ENCODE measurements at places on chromosomes 4 and X.

- DNase-seq = no peak
Observed at GRCh38 chrX:71543316-71543715, 10.4 kb downstream of the OGT start.

DNA sequence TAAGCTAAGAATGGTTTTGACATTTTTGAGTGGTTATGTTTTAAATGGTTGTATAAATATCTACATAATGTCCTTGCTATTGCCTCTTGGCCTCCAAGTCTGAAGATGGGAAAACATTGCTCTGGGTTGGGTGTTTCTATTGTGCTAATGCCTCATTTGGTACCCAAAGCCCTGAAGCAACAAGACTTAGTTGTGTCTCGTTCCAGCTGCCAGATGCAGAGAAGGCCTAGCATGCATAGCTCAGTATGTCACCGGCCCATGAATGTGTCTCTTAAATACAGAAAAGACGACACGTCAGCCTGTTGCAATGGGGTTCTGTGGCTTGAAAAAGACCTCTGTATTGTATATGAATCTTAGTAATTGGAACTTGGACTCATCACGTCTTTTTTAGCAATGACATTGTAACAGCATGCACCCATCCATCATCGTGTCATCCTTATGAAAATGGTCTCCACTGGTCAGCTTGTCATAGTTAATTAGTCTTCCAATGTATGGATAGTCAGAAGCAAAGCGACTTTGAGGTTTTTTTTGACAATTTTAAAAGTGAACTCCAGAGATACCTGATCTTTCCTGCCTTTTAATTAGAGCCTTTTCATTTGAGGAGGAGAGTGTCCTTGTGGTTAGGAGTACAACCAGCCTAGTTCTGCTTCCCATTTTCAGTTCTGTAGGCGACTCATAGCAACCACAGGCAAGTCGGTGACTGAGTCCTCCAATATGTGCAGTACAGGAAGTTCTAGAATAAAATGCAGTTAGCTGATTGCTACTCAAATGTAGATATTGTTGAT lies 126.4 kb upstream of the GATB start:
- DNase-seq = no peak

- no peak for DNase-seq
Observed at GRCh38 chr4:3323071-3323481, 30.3 kb downstream of the RGS12 start.

DNA sequence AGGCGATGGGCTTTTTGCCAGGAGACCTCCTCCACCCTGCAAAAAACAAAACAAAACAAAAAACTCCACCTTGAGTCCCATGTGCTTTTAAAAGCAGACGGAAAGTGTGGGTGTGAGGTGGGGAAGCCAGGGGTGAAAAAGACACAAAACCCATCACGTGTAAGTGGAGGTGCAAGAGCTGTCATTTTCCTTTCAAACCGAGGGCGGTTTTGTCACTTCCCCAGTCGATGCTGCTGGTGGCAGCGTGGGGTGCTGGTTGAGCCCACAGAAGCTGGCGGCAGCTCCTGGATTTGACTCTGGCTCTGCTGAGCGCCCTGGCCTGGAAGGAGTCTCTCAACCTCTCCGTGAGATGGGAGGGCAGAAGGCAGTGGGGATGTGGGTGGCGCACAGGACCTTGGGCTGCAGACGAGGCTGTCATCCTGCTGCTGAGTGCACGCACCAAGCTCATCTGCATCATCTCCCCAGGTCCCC lies 110.0 kb downstream of the PSAPL1 start:
- DNase-seq = peak; percentile 35

DNA sequence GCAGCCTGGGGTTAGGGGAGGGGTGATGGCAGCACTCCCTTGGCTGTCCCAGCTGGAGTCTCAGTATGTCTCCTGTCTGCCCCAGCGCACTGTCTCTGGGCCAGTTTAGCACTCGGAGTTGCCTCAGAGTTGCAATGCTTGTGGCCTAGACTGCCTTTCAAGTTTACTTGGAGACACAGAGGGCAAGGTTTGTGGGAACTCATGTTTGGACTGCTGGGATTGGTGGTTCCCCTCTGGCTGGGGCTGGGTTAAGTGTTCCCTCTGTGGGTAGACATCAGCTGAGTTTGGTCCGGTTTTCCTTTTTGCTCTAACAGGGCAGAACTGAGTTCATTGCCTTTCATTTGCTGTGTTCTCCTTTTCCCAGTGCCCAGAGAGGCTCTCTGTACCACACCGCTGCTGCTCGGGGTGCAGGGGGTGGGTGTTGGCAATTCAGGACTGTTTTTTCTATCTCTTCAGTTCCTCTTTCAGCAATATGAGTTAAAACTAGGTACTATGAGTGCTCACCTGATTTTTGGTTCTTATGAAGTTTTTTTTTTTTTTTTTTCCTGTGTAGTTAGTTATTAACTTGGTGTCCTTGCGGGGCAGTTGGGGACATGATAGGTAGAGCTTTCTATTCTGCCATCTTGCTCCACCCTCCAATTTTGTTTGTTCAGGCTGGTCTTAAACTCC lies 17.2 kb downstream of the RAB33B start:
- no peak for DNase-seq
